ENCODE measurements at places on chromosomes 5 and 9.

GRCh38 chr9:87387351-87388011 is 110.2 kb upstream of the DAPK1 start:
- peak; percentile 48 for DNase-seq

DNA sequence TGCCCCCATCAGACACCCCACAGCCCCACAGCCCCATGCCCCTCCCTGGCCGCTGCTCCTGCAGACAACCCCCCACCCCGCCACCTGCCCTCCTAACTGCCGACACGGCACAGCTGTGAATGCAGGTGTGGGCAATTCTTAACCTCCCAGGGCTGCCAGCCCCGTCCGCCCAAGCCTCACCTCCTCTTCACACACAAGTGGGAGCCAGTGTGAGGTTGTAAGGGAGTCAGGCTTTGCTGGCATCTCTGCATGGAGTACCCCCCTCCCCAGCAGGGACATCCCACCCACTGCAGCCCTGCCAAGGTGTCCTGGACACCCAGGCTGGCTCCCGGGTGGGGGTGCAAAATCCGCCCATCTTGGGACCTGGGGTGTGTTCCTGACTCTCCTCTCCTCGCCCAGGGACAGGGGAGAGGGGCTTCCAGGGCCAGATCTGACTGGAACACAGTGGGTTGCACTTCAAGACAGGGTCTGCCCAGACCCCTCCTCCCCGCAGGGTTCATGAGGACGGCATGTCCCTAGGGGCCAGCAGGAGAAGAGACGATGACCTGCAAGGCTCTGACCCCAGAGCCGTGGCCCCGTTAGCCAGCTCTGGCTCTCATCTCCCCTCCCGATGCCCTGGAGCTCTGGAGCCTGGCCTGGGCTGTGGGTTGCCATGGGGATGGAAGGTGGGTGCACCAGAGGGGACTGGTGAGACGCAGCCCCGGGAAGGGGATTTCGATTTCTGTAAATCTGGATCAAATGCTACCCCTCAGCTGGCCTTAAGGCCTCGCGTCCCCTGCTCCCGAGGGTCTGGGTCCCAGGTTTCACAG is 34.4 kb downstream of the SARDH start:
- no peak for DNase-seq

- no peak for DNase-seq
These were observed 12.8 kb upstream of the MED10 start for GRCh38 chr5:6391151-6391550.

DNA sequence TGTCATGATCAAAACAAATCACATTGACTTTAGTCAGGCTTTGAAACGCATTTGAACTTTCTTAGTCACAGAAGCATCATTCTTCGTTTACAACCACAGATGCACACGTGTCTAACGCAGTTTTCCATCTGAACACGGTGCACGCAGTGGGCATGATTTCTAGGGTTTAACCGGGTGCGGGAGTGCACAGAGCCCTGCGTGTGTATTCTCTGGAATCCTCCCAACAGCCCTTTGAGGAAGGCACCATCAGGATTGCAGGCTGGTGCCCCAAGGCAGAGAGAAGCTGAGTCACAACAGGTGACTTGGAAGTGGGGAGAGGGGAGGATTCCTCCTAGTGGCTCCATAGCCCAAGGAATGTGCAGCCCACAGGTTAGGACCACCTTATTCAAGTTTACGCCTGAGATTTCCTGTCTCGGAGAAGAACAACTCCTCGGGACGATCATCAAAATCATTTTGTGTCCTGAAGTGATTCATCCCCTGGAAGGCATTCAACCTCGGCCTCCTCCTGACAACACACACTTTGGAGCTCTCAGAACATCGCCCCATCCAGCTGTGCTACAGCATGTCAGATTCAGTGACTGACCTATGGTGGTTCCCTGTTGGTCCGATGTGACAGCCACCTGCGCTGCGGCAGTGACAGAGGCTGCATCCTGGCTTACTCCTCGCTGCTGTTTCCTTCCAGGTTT is 13.1 kb downstream of the ROPN1L start:
- DNase-seq = peak; percentile 84

GRCh38 chr9:126620478-126620877 is 6.8 kb downstream of the LMX1B start:
- DNase-seq = no peak

GRCh38 chr9:130213911-130214761 is 41.9 kb downstream of the NCS1 start:
- DNase-seq = no peak

GRCh38 chr5:153998010-153998409 is 40.7 kb downstream of the FAM114A2 start:
- peak; percentile 8 for DNase-seq

- DNase-seq = no peak
These were observed 104.9 kb upstream of the FTMT start for GRCh38 chr5:121746763-121747162.

GRCh38 chr5:79824444-79824843 is 134.8 kb downstream of the CMYA5 start:
- DNase-seq = no peak

GRCh38 chr5:172450453-172450852 is 3.9 kb downstream of the SH3PXD2B start:
- DNase-seq = no peak

DNA sequence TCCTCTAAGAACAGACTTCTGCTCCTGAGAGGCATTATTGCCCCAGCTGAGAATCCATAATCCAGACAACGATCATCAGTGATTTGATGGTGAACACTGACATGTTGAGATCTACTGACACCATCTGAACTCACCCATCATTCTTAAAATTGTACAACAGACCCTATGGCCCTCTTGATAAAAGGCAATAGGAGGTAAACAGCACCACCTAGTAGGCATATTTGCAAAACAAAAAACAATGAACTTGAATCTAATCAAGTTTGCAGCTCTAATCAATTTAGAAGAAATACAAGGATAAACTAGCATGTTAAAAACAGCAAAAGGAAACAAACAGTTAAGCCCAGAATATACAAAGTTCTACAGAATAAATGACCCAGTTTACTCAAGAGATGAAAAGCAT is 89.6 kb downstream of the SFXN1 start:
- DNase-seq = no peak

DNA sequence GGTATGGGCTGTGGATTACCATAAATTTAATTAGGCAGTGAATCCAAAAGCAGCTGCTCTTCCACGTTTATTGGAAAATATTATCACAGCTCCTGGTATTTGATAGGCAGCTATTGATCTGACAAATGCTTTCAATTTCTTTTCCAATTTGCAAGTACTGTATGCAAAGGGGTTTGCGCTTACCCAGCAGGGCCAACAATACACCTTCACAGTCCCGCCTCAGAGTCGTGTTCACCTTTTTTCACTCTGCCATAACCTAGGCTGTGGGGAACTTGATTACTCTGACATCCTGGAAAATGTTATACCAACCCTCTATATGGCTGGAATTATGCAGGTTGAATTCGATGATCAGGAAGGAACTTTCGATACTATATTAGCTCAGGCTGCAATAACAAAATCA is 32.3 kb upstream of the TENT4A start:
- DNase-seq = no peak

DNA sequence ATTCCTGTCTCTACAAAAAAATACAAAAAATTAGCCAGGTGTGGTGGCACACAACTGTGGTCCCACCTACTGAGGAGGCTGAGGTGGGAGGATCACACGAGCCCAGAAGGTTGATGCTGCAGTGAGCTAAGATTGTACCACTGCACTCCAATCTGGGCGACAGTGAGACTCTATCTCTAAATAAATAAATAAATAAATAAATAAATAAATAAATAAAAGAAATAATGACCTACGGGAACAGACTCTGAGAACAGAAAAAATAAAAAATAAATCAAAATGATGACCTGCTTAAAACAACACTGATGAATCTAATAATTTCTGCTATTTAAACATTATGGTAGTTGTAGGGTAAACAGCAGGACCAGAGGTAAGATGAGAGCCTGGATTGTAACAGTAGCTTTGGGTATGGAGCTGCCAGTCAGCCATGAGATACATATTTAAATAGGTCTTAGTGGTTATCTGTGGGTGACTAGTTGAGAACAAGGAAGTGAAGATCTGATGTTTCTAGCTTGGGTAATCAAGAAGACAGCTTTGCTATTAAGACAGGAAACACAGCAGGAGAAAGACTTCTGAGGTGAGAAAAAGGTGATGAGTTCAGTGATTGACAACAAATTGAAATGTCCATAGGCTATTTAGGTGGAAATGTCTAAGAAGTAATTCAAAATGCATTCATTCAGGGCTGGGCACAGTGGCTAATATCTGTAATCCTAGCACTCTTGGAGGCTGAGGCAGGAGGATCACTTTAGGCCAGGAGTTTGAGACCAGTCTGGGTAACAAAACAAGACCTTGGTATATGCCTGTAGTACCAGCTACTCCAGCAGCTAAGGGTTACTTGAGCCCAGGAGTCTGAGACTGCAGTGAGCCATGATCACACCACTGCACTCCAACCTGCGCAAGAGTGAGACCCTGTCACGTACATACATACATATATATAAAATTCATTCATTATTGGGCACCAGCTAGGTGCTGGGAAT is 11.0 kb downstream of the RNF145 start:
- no peak for DNase-seq

DNA sequence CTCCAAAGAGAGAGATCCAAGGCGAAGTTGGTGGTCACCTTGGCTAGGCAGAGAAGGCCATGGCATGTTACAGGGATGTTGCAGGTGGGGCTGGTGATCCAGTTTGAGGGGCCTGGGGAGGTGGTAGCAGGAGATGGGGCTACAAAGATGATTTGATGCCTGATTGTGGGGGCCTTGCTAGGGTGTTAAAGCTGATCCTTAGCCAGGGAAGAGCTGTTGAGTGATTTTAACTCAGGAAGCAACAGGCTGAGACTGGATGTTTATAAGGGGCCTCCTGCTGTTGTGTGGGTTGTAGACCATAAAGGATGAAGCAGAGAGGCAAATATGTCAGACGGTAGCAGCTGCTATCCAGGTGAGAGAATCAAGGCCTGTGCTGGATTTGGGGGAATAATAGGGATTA is 19.0 kb upstream of the SMAD5 start:
- no peak for DNase-seq

Data from EL (cell line).